ENCODE measurements at places on chromosomes 7 and 10. TPM values are rescaled to one million over a fixed set of nuclear protein-coding genes. Genes with fewer than 3 reads are reported as not detected.
A peak's percentile ranks its signal among the peaks of the same experiment; 100 is the strongest.

DNA sequence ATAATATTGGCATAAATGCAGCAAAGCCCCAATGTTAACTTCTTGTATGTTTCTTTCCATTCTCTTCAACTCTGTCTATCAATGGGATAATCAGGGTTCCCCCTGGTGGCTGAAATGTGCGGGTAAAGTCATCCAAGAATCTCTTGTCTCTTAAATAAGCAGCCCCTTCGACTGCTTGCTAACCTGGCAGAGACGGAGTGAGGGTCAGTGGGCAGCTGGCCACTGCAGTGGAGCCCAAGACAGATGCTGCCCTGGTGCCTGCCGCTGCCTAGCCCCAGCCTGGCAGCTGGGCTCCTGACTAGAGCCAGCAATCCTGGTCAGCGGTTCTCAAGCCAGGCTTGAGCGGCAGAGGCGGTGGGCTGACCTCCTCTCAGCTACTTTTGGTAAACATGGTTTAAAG, 248.9 kb downstream of the COBL start:
- peak; percentile 45 for DNase-seq

GRCh38 chr7:4115442-4115841, 566.7 kb upstream of the FOXK1 start:
- DNase-seq, result no peak

Gene CCDC172
- not detected for total RNA-seq

GRCh38 chr7:30984359-30985107, 20.8 kb downstream of the GHRHR start:
- DNase-seq, result no peak

DNA sequence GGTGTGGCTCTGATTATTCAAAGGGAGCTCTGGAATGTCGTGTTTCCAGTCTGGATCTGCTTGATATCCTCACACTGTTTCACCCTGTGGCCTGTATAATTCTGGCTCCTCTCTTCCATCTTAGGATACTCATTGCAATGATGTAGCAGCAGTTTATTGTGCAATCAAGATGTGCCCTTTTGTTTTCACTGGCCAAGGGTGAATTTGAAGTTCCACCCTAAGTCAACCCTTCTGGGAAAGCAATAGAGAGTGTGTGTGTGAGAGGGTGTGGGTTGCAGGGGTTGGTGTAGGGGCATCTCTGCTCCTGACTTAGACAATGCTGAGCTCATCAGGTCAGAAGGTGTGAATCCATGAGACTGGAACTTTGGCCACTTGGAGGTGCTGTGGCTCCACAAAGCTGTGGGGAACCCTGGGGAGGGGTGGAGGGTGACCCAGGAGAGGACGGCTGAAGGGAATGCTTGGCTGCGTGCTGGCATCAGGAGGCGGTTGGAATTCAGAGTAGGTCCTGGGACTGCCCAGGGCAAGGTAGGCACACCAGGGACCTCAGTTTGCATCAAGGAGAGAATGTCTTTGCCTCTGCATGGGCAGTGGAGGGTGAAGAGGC, 118.0 kb upstream of the PRSS58 start:
- DNase-seq, result no peak

Gene ATP6V0A4
- total RNA-seq, result not detected

DNA sequence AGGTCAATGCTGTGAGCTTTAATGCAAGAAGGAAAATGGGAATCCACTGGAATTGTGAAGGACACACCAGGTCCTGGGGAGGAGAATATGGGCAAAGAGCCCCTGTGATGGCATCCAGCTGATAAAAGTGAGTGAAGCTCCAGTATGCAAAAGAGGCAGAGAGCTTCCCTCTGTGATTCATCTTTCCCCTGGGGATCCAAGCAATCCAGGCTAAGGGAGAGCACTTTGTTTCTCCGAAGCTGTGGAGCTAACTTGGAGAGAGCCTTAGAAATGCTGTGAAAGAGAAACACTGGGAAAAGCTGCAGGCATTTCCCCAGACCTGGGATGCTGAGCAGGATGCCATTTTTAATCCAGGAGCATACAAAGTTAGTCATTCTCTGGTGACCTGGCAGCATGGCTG, 489.5 kb downstream of the SH2D4B start:
- DNase-seq, result no peak

DNA sequence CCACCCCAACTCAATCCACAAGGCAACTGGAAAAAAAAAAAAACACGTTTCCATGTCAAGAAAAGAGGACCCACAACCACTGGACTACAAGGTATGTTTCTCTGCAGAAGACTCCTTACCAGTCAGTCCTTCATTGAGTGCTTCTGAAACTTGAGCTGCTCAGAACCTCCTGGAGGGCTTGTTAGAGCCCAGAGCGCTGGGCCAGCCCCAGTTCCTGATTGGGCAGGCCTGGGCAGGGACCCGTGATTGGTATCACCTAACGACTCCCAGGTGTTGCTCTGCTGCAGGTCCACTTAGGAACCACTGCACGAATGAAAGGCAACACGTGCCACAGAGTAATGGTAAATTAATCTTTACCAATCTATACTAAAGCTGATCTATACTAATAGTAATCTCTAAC, 473 bp upstream of the CCDC201 start:
- no peak for DNase-seq

DNA sequence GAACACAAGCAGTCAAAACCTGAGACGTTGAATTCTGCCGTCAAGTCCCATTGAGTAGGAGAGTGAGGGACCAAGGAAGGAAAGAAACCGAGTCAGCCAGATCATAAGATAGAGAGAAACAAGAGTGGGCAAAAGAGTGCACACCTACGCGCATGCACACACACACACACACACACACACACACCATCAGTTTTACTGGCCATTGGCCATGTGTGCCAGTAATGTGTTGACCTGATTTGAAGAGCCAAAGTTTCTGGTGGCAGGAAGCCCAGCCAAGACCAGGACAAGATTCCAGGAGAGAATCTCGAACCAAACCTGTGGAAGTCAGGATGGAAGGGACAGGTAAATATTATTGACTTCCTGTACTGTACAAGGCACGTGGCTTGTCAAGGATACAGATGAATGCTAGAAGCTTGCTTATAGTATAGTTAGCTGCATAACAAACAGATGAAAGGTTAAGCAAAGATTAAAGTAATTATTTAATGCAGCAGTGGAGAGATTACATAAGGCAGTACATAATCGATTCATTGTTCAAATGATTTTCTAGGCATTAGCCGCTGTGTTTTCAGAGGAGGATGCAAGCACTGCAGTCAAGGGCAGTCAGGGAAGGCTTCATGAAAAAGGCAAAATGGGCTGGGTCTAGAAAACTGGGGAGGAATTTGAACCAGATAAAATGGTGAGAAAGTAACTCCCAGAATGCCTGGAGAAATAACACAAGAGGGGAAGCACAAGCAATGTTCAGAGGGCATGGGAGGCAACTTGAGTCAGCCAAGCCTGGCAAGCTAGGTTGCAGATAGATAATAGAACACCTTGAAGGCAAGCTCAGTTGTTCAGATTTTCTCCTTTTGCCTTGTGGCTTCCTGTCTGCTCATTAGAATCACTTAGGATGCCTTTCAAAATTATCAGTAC, 2.7 kb upstream of the HYCC1 start:
- DNase-seq, result no peak

Gene MMD2
- not detected for total RNA-seq

DNA sequence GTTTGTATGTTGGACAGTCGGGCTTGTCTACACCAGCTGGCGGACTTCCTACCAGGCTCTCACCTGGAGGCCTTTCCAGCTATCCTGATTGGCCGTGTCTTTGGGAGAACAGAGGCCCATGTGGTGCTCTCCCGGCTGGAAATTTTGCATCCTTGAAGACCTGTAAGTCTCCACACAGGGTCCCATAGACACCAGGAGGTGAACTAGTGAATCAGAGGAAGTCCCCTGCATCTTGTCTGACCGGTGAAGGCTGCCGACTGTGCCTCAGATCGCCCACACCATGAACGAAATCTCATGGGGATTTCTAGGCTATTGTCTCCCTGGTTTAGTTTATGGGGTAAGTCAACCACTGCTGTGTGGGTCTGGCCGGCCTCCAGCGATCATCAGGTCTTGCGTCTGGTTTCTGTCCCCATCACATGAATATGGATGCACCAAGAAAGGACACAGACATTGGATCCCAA, 108.4 kb upstream of the LYZL2 start:
- DNase-seq, result no peak

DNA sequence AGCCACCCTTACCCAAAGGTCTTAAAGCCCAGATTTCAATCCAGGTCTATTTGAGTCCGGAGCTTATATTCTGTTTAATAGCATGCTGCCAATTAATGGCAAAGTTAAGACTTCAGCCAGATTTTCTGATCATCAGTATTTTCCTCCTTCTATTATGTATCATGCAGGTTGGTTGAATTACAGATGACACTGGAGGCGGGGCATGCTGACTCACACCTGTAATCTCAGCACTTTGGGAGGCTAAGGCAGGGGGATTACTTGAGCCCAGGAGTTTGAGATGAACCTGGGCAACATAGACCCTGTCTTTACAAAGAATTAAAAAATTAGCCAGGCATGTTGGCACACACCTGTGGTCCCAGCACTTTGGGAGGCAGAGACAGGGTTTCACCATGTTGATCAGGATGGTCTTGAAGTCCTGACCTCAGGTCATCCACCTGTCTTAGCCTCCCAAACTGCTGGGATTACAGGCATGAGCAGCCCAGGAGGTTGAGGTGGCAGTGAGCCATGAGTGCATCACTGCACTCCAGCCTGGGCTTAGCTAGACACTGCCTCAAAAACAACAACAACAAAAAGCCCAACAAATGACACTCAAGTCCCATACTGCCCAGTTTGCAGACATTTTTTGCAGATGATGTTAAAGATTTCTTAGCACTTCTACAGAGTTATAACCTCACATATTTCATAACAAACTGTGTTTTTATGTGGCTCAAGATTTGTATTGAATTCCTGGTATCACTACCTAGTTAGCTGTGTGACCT, 62.5 kb downstream of the MCU start:
- DNase-seq, result no peak

Gene ENKUR
- total RNA-seq, result not detected

Gene ABCB1
- total RNA-seq, result 4.8 TPM

DNA sequence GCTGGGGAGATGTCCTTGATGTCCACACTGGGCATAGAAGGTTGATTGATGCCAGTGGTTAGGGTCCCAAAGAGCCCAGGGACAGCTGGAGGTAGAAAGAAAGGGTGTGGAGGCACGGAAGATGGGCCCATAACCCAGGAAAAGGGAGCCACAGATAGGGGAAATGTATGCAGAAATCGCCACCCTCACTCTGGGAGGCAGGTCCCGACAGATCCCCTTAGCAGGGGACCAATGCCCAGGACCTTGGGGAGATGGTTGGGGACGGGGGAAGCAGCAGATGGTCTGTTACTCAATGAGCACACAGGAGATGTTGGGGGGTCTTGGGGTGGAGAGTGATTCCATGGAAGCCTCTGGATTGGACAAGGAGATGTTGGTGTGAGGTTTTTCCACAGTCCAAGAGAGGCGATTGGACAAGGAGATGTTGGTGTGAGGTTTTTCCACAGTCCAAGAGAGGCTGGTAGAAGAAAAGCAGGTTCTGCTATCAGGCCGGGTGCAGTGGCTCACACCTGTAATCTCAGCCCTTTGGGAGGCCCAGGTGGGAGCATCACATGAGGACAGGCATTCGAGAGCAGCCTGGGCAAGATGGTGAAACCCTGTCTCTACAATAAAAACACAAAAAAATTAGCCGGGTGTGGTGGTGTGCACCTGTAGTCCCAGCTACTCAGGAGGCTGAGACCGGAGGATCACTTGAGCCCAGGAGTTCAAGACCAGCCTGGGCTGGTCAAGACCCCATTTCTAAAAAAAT, 7.0 kb upstream of the PPP1R35 start:
- DNase-seq, result no peak

DNA sequence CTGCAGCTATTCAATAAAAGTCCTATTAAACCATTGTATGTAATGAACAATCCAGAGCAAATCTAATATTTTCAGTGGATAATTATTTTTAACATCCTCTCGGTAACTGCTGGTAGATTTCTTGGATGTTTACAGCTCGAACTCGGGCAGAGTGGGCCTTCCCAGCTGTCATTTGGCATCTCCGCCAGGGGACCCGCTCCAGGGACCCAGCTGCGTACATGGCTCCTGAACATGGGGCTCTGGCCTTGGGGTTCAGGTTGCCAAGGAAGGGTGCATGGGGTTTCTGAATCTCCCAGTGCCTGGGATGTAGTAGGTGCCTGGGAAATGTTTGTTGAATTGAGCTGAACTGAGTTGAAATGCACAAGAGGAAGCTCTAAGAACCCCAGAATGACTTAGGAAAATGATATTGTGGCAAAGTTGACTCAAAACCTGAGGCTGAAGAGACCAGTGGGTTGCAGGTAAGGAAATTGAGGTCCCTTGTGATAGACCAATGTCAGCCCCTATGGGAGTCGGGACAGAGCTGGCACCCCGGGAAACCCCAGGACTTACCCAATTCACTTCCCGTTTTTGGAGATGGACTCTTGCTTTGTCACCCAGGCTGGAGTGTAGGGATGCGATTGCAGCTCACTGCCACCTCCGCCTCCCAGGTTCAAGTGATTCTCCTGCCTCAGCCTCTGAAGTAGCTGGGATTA, 228.4 kb downstream of the CUX1 start:
- no peak for DNase-seq
